ENCODE measurements at places on chromosomes 2 and 18. TPM values are rescaled to one million over a fixed set of nuclear protein-coding genes. Genes with fewer than 3 reads are reported as not detected.

- no peak for DNase-seq
Observed at GRCh38 chr2:52594026-52594425, 1173.6 kb upstream of the CHAC2 start.

DNA sequence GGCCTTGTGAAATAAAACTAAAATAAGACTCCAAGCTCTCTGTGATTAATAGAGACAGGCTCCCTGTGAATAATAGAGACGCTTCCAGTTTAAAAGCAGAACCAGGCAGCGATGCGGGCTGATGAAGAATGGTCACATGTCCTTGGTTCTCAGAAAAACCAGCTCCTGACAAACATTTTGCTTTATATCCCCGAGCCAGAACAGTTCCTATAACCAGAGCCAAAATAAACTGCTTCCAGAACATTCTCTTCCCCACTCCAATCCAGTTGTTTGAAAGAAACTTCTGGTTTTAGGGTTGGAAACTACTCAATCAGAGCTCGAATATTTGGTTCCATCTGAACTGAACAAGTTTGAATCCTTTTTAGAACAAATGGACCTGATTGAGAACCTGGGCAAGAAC, 213.7 kb downstream of the TSN start:
- no peak for DNase-seq

The C2orf72 gene
- under 0.01 TPM for total RNA-seq

DNA sequence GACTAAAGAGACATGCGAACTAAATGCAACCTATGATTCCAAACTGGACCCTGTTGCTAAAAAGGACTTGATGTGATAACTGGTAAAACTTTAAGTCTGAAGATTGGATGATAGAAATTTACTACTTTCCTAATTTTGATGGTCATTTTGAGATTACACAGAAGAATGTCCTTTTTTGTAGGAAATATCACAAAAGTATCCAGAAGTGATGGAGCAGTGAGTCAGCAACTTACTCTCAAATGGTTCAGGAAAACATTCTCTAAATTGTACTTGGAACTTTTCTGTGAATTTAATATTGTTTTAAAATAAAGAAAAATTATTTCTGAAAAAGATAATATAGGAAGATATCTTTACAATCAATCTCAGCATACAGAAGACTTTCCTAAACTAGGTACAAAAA, 19.9 kb downstream of the MBOAT2 start:
- DNase-seq, result no peak

The FAM110C gene
- 9.2 TPM for total RNA-seq

DNA sequence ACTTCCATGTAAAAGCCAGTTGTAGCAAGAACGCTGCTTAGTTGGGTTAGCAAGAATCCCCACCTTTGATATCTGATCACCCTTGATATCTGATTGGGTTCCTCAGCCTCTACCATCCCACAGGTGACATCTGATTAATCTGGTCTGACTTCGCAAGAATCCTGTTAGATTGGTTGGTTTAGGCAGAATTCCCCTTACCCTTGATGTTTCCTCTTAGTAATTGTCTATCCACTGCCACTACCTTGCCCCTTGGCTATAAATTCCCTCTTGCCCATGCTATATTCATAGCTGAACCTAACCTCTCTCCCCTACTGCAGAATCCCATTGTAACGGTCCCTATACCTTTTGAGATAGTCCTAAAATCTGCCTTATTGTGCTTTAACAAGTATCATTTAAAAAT, 33.1 kb downstream of the PRKRA start:
- DNase-seq, result peak; percentile 43

DNA sequence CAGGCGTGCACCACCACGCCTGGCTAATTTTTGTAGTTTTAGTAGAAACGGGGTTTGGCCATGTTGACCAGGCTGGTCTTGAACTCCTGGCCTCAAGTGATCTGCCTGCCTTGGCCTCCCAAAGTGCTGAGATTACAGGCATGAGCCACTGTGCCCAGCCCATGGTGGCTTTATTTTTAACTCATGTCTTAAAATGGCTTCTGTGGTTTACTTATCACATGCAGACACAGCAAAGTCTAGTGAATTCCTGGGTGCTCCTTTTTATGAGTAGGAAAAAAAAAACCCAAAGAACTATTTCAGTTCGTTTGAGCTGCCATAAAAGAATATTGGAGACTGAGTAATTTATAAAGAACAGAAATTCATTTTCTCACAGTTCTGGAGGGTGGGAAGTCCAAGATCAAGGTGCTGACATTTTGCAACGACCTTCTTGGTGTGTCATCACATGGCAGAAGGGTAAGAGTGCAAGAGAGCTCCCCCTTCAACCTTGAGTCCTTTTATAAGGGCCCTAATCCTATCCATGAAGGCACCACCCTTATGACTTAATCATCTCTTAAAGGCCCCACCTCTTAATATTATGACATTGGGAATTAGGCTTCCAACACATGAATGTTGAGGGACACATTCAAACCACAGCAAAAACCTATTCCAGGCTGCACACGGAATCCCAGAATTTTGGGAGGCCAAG, 12.6 kb upstream of the REL start:
- DNase-seq, result no peak

GRCh38 chr18:76358774-76359173, 136.3 kb downstream of the ZNF516 start:
- DNase-seq, result no peak

All from bronchial epithelial cell (primary cell).